ENCODE measurements at places on chromosomes 7 and 10.

DNA sequence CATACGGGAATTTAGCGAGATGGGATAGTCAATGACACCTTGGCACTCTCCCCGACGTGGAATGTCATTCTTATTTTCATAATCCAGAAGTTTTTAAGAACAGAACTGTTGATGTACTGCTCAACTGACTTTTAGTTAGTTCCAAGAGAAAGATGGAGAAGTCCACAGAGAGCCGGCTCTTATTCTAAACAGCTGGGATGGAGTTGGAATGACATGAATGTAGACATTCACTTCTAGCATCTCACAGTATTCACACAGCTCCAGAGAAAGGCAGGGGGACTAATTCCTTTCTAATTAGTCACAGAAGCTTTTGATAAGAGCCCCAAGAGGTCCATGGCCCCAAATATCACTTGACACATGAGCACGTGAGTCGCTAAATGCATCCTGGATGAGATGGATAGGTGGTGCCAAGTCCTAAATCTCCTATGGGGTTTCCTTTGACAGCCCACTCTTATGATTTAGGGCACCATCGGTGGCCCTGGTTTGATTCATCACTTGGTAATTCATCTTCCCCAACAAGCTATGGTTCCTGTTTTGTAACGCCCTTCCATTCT, 420.3 kb upstream of the AUTS2 start:
- no peak for DNase-seq

- DNase-seq = no peak
Measured at GRCh38 chr7:42953994-42954393, 21.8 kb downstream of the MRPL32 start.

GRCh38 chr7:100818366-100818765, 9.0 kb downstream of the EPHB4 start:
- no peak for DNase-seq

GRCh38 chr7:121479466-121479865, 83.4 kb upstream of the FAM3C start:
- no peak for DNase-seq

DNA sequence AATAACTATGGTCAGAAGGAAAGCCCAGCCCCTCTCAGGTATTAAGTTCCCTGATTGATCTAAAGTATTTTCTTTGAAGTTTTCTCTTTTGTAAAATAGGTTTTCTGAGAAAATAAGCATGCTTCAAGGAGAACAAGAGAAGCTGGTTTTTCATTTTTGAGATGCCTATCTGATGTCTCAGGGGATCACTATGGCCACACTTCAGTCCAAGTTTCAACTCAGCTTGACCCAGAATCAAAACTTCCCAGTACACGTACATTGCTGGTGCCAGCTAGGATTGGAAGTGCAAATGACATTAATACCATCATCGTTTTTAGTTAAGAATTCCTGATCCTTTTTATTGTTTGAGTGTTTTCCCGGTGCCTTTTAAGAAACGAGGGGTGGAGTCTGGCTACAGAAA, 7.2 kb downstream of the ITIH5 start:
- DNase-seq = no peak

DNA sequence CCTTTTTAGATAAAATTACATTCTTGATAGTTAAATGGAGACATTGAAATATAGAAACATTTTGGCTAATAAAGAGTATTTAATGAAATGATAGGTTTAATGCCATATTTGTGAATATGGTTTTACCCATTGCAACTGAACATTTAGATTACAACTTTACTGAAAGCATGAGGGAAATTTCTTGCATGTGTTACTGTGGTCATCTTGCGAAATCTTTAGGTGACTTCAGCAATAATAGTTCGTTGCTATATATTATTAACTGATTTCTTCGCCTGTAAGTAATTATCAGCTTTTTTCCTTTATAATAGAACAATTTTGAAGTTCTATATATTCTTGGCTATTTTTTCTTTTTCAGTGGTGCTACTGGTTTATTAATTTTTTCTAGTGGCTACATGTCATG, 83.2 kb downstream of the MLLT10 start:
- DNase-seq = no peak

GRCh38 chr10:125026036-125026931, 84.4 kb downstream of the ZRANB1 start:
- DNase-seq = no peak

DNA sequence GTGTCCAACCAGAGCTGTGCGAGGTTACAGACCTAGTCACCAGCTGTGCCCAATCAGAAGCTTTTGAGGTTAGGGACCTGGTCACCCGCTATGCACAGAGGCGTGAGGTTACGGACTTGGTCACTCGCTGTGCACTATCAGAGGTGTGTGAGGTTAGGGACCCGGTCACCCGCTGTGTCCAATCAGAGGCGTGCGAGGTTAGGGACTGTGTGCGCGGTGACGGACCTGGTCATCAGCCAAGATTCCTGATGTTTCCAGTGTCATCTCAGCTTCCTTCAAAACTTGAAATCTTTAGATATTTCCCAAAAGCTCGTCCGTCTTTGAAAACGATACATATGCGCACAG, 182.1 kb downstream of the DIP2C start:
- DNase-seq = no peak

DNA sequence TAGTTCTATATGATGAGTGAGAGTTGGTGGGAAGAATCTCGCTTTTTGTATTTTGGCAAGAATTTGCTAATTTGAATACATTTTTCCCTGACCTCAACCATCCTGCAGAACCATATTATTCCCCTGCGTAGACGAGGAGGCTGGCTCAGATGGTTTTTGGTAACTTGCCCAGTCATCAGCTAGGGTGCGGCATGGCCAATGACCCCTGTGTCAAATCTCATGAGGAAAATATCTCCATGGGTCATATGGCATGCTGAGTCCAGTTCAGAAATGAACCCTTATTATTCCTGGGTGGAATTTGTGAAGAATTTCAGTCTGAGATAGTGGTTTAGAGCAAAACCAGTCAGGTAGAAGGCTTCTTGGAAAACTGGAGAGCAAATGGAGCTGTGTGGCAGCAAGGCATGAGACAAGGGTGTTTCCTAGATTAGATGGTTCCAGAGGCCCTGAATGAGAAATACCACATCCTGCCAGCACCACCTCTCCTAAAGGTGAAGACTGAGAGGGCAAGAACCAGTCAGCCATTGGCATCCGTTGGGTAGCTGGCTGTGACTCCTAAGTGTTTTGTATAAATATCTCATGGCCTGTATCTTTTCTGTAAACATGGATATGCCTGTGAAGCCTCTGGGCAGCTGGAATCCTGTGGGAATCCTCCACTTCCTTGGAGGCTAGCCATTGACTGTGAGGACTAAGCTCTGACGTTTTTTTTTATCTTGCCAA, 5.8 kb upstream of the UPP1 start:
- no peak for DNase-seq

DNA sequence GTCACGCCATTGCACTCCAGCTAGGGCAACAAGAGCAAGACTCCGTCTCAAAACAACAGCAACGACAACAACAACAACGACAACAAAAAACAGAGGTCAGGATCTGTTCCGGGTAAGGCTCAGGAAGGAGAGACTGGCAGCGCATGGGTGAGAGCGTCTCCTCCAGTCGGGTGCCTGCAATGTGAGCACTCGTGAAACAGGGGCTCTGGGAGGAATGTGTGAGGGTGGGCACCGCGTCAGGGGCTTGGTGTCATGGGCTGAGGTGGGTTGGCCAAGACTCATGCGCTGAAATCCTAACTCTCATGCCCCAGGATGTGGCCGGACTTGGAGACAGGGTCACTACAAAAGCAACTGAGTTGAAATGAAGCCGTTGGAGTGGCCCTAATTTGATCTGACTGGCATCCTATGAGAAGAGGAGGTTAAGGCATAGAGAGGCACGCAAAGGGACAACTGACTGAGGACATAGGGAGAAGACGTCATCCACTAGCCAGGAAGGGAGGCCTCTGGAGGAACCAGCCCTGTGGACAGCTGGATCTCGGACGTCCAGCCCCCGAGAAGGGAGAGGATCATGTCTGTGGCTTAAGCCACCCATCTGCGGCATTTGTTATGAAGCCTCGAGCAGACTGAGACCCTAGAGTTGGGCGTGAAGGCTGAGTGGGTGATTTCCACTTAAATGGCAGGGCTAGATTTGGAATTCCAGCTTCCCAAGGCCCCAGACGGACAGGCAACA, 241.5 kb upstream of the PITRM1 start:
- no peak for DNase-seq

DNA sequence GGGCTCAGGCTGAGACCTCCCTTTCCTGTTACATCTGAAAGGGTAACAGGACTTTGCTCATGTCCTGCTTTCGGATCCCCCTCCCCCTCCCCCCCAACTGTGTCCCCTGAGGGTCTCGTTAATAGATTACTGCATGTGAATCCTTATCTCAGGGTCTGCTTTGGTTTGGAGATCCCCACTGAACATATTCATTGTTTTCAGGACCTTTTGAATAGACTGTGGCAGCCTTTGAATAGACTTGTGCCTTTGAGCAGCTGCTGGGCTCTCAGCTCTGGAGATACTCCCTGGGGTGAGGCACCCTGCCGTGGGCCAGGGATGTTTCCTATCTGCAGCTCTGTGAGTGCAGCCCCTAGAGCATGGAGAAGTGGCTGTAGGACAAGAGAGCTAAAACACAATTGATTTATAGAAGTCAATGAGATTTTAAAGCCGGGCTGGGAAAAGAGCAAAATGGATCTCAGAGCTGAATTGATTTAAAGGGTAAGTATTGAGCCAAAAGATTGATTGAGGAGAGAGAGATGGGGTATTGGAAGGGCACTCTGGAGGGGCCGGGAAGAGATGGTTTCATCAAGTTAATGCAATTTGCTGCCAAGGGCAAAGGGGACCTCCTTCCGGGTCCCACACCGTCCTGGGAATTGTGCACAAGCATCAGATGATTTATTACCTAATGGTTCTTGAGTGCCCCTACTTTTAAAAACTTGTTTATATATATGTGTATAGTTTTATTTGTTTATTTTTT, 9.9 kb downstream of the ARHGAP22 start:
- DNase-seq = no peak

- peak; percentile 4 for DNase-seq
Measured at GRCh38 chr10:35822316-35822715, 180.2 kb upstream of the FZD8 start.

- DNase-seq = peak; percentile 16
Measured at GRCh38 chr10:31707093-31708039, 221.3 kb downstream of the ARHGAP12 start.

- DNase-seq = no peak
Measured at GRCh38 chr7:77383333-77383740, 32.8 kb downstream of the GSAP start.

DNA sequence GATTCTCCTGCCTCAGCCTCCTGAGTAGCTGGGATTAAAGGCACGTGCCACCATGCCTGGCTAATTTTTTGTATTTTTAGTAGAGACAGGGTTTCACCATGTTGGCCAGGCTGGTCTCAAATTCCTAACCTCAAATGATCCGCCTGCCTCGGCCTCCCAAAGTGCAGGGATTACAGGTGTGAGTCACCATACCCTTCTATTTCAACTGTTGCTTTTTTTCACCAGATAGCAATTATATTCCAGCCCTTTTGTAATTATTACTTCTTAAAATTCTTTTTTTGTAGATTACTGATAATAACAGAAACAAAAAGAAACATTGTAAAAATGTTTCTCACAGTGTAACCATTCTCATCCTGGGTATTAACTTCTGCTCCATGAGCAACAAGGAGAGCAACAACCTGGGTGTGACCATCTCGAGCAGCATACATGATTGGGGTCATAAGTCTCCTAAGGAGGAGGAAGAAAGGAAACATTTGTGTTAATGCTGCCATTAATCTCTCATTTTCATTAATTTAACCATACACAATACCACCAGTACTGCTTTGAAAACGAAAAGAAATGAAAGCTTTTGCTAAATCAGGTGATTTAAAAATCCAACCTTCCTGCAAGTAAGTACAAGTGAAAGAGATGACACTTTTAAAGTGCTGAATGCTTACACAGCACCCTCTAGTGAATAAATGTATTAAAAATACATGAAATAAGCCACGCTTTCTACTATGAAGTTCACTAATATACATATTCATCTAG, 41.8 kb downstream of the ASZ1 start:
- DNase-seq = peak; percentile 57

DNA sequence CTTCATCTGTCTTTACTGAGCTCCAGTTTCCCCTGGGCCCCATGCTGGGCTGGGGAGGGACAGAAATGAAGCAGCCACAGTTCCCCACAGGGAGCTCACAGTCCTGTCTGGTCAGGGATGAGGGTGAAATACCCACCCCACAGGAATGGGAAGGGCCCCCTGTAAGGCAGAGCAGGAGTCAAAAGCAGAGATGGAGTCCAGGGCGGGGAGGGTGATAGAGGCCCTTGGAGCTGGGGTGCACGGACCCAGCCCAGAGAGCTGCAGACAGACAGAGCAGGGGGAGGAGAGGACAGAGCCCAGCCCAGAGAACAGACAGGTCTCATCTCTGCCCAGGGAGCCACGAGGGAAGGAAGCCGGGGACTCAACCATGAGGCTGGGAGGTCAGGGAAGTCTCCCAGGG, 34.9 kb upstream of the ZNF488 start:
- no peak for DNase-seq

DNA sequence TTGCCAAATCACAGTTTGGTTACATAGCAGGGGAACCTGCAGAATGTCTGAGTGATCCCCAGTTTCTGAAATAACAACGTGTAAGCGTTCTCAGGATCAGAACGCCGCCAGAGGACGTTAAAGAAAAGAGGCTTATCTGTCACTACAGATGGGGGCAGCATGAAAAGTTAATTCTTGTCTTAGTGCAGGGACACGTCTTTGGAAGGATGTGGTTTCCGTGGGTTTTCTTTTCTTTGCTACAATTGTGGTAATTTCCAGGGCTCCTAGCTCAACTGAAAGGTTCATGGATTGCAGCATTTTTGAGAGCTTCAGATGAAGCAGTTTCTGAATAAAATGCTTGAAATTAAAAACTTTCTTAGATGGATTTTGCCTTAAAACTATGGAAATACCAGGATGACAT, 106.6 kb downstream of the PRKCQ start:
- DNase-seq = no peak

DNA sequence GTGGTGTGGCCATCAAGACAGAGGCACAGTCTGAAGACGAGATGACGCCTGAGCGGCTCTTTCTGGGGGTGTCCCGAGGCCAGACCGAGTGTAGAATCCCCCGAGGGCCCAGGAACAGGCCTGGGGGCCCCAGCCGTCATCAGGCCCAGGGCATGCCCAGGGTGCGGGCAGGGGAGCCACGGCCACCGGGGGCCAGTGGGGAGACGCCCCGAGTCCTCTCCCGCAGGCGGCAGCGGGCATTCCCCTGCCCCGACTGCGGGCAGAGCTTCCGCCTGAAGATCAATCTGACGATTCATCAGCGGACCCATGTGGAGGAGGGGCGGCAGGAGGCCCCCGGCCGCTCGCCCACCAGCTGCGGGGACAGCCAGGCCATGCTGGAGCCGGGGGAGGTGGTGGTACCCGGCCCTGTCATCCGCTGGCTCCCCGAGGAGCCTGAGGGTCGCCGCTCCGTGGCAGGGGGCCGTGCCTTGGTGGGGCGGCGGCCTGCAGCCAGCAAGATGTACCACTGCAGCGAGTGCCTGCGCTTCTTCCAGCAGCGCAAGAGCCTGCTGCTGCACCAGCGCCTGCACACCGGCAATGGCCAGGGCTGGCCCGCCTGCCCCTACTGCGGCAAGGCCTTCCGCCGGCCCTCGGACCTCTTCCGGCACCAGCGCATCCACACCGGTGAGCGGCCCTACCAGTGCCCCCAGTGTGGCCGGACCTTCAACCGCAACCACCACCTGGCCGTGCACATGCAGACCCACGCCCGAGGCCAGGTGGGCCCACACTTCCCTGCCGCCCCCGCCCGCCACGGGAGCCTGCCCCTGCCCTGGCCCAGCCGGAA, 19.7 kb downstream of the ZNF783 start:
- DNase-seq = no peak

- no peak for DNase-seq
Measured at GRCh38 chr7:140485500-140486265, 6.4 kb upstream of the MKRN1 start.
